Activated T-cell treated with anti-CD3 and anti-CD28 coated beads for 48 hours (primary cell): ENCODE measurements at places on chromosomes 5 and 9.

GRCh38 chr9:138063785-138064184, 186.2 kb downstream of the CACNA1B start:
- no peak for DNase-seq

DNA sequence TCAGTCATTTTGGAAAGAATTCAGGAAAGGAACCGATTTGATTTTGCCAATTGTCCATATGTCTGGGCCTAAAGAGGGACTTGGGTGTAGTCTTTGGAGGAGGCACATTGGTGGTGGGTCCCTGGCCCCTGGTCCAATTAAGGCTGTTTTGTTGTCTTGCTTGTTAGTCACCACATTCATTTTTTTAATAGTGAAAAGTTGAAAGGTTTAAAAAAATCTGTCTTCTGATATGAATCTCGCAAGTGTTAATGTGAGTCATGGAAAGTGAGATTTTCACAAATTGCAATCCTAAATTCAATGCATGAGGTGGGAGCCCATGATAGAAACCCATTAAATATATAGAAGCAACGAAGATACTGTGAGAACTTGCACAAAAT, 165.9 kb upstream of the OTULINL start:
- no peak for DNase-seq

- no peak for DNase-seq
Observed at GRCh38 chr5:180636016-180636402, 13.4 kb downstream of the FLT4 start.

DNA sequence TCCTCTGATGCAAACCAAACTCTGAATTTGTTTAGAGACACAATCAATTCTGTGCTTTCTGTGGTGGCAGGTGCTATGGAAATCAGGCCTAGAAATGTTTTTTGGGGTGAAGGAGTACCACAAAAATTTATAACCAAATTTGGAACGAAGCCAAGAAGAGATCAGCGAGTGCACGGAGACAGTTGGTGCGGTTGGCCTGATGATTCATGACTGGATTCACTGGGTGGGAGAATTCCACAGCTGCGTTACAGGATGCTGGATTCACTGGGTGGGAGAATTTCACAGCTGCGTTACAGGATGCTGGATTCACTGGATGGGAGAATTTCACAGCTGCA, 135.6 kb upstream of the IRX4 start:
- DNase-seq, result no peak

GRCh38 chr5:123382252-123382651, 41.0 kb downstream of the CEP120 start:
- no peak for DNase-seq

DNA sequence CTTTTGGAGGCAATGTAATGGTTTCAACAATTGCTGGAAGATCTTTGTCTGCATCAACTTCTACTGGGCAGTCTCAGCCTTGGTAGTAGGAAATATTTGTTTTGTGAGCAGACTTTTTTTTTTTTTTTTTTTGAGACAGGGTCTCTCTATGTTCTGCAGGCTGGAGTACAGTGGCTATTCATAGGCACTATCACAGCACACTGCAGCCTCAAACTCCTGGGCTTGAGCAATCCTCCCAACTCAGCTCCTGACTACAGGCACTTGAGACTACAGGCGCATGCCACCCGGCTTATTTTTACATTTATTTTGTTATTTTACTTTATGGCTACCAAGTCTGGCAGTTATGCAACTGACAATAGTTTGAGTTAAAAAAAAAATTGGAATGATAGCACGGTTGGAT, 187.3 kb downstream of the SNX18 start:
- no peak for DNase-seq

- DNase-seq, result no peak
Observed at GRCh38 chr9:113583511-113584427, 120.2 kb downstream of the RGS3 start.
